Effector memory CD8-positive, alpha-beta T cell (primary cell): ENCODE measurements at places on chromosomes 16 and 17.

GRCh38 chr16:85190572-85190971 is 78.3 kb upstream of the CIBAR2 start:
- DNase-seq = no peak

GRCh38 chr16:5905935-5906334 is 808.3 kb upstream of the EEF2KMT start:
- no peak for DNase-seq

DNA sequence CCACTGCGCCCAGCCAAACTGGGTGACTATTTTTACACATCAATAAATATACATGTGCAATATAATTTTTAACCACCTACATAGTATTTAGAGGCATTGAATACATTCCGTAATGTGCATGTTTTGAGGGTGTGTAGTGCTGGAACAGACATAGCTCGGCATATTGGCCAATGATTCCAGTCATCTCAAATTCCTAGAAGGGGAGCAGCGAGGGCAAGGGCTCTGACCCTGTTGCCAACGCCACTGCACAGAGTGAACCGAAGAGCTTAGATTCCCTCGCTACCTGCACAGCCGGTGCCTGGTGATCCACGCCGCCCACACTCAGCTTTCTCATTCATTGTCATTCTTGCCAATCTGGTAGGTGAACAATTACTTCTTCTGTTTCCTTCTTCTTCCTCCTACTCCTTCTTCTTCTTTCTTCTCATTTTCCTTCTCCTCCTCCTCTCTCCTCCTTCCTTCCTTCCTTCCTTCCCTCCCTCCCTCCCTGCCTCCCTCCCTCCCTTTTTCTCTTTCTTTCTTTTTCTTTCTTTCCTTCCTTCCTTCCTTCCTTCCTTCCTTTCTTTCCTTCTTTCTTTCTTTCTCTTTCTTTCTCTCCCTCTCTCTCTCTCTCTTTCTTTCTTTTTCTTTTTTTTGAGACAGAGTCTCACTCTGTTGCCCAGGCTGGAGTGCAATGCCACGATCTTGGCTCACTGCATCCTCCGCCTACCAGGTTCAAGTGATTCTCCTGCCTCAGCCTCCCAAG is 26.3 kb upstream of the ATP2A3 start:
- no peak for DNase-seq

DNA sequence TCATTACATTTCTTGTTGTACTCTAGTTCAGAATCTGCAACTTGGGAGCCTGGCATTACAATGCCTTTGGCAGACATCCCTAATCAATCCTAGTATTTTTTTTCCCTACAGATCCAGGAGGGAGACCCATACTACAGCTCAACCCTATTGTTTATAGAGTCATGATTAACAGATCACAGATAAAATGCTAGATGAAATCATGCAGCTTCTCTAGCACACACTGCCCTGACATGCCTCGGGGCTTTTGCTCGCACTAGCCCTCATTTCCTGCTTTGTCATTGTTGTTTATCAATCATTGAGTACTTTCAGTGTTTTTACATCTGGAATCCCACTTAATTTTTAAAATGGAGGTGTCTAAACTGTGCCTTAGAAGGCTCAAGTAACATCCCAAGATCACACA is 412.5 kb downstream of the CA10 start:
- no peak for DNase-seq

DNA sequence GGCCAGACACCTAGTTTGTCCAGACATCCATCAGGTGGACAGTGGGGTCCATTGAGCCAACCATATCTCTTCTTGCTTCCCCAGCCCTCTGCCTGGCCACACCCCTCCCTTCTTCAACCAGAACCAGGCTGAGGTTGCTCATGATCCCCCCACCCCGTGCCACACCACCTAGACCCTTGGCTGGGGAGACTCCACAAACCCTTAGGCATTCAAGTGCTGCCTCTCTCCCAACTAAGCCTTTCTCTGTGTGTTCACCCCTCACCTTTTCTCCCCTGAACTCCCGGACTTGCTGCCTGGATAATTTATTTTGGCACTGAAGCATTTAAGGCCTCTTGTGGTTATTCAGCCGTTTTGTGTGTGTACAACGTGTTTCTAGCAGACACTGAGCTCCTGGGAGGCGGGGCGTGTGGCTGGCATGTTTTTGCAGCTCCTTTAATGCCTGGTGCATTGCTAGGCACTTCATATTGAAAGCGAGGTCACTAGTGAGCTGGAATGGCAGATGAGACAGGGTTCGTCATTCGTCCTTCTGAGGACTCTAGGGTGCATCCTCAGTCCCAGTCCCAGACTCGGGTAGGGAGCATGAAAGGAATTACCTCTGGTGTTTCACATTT is 28.7 kb downstream of the CACNA1G start:
- no peak for DNase-seq
